ENCODE measurements at places on chromosomes 3 and 15.

GRCh38 chr3:174776636-174777035 is 82.5 kb upstream of the NAALADL2 start:
- no peak for DNase-seq

DNA sequence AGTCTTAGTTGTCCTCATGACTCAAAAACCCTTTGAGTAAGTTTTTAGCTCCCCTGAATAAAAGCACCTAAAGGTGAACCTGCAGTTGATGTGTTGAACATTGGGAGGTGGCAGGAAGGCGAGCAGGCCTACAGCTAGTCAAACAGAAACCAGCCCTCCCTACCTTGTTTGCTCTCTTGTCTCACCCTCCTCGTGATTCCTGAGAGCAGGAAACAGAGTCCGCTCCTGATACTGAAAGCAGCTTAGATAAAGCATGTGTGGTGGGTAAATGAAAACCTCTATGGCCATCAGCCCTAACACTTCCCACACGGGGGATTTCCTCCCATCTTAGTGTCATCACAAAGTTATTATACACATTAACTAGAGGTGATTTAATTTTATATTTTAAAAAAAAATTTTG is 21.8 kb upstream of the CLDN18 start:
- no peak for DNase-seq

- DNase-seq = no peak
Measured at GRCh38 chr3:14486460-14486859, 53.7 kb downstream of the GRIP2 start.

GRCh38 chr3:25782636-25782937 is 656 bp downstream of the NGLY1 start:
- DNase-seq = no peak

DNA sequence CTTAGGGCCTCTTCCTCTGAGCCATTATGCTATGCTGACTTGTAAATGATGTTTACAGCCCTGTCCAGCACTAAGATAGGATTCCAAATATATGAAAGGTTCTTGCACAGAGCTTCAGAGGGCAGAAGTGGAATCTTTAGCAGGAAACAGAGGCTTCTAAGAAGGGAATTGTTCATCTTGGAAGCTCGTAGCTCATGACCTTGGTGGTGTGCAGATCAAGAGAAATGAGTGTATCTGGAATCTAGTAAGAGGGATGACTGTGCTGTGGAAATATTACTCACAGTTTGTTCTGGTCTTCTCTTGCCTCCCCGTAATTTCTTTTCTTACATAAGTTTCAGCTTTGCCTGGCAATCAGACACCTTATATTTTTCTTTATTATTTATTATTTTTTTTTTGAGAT is 175.8 kb downstream of the SPATA16 start:
- no peak for DNase-seq

GRCh38 chr3:141642215-141642614 is 95.9 kb upstream of the RNF7 start:
- no peak for DNase-seq

DNA sequence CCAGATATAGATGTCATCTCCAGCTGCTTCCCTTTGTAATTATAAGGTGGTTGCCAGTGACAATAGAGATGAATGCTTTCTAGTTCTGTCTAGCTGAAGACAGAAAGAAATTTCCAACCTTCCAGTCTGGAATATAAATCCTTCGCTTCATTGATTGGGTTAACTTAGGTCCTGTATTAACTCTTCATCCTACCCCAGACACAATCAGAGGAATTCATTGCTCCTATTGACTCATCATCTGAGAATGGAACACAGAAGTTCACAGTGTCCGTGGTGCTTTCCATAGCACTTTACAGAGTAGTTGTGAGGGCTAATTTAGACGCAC is 241.4 kb downstream of the NFKBIZ start:
- no peak for DNase-seq

DNA sequence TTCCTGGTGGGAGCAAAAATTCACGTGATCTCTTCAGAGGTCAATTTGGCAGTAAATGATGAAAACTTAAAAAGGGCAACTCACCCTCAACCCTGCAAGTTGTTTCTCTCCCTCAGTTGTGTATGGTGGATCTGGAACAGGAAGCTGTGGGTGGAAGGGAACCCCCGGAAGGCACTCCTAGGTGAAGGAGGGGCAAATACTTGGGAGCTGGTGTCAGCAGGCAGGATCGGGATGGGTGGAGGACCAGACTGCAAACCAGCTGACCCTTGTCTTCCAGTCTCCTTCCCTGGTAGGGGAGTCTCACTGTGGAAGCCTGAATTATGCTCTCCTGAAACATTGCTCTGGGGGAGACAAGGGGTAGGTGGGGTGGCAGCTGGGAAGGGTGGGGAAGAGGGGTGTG is 33.5 kb downstream of the PRR23E start:
- DNase-seq = no peak

DNA sequence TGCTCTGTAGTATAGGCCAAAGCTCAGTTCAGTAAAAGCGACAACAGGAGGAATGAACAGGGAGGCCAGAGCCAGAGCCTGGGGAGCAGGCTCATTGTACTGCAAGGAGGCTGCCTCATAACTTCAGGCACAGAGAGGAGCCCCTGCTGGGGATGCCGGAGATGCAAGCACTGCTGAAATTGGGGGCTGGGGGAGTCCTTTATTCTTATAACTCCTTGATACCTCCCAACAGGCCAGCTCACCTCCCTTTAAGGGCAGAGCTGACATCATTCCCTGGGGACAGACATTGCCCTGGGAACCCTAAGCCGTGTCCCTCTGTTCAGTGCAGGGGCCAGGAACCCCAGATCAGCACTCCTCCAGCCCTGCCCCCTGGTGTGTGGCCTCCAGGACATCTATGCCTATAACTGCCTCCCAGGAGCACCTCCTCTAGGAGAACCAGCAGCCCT is 83.8 kb upstream of the MRPS22 start:
- no peak for DNase-seq

DNA sequence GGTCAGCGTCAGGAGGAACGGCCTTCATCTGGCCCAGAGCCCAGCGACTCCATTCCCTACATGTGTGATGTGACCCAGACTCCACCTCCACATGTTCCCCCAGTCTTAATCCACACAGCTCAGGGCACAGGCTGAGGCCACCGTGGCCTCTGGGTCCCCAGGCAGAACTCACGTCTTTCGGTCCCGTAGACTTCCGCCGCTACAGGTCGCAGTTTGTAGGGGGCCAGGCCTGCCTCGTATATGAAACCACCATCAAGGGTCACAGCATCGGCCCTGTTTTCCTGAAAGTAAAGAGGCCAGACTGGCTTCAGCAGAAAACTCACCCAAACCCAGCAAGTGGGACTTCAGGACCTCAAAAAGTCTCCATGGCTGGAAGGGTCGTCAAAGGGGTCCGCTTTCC is 8.6 kb downstream of the LTF start:
- no peak for DNase-seq

- no peak for DNase-seq
Measured at GRCh38 chr3:184249412-184250166, at the start of gene EEF1AKMT4. Gene EEF1AKMT4 (plus strand): TSS chr3:184249672. CDS start chr3:184249695, 23 bp downstream.

GRCh38 chr3:49700453-49701128 is 11.2 kb downstream of the RNF123 start:
- DNase-seq = no peak

GRCh38 chr15:31197497-31198414 is 96.2 kb upstream of the TRPM1 start:
- no peak for DNase-seq

GRCh38 chr3:143578810-143579435 is 269.3 kb downstream of the SLC9A9 start:
- no peak for DNase-seq

GRCh38 chr3:59531994-59532393 is 482.2 kb upstream of the CFAP20DC start:
- no peak for DNase-seq

DNA sequence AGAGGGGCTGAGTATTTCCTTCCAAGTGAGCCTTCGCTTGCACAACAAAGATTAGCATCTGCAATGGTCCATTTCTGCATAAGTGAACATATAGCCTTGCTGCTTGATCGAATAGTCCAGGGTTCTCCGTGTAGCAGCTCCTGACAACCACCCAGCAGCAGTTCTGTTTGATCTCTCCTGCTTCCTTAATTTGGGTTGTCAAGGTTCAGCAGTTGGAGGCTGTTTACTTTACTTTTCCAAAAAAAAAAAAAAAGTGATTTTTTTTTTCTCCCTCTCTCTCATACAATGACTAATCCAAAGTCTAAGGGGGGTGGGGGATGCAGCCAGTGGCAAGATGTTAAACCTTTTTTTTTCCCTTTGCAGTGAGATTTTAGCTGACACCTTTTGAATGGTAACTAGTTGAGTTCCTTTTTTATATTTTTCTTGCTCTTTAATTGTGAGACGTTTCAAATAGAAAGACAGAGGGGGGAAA is 3.6 kb downstream of the FOXP1 start:
- DNase-seq = no peak

- no peak for DNase-seq
Measured at GRCh38 chr3:158790901-158791589, 10.8 kb upstream of the MFSD1 start.

Measured in cortex of kidney (tissue), 1 donor.